ENCODE measurements at places on chromosomes 3 and 15. TPM values are rescaled to one million over a fixed set of nuclear protein-coding genes. Genes with fewer than 3 reads are reported as not detected.

Gene GPR149
- not detected for total RNA-seq

Gene MYL3
- not detected for total RNA-seq

DNA sequence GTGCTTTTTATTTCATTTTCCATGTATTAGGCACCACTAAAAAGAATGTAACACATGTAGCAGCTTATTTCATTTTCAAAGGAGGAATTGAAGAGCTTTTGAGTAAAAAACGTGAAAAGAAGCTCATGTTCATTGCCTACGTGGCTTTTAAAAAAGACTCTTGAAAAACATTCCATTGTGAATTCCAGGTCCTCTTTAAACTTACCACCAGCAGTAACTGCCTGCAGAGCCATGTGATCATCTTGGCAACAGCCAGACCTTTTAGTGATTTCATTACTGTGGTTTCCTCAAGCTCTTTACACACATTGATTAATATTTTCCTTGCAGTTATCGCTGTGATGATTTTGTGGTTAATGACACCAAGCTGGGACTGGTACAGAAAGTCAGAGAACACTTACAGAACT lies 43.8 kb upstream of the FBXL22 start:
- no peaks in the 10 kb centered on the region for H3K4me1 ChIP-seq
- DNase-seq: no peak
- H3K27me3 ChIP-seq: no peaks in the 10 kb centered on the region
- H3K27ac ChIP-seq: no peak overlapping the region
- H3K36me3 ChIP-seq: peaks cover 47% of the 10 kb centered on the region

GRCh38 chr3:106004137-106004681 lies 135.4 kb upstream of the CBLB start:
- no peaks in the 10 kb centered on the region for H3K4me1 ChIP-seq
- DNase-seq: no peak
- no peaks in the 10 kb centered on the region for H3K27me3 ChIP-seq
- peak overlapping the region; percentile 37 for H3K4me3 ChIP-seq

DNA sequence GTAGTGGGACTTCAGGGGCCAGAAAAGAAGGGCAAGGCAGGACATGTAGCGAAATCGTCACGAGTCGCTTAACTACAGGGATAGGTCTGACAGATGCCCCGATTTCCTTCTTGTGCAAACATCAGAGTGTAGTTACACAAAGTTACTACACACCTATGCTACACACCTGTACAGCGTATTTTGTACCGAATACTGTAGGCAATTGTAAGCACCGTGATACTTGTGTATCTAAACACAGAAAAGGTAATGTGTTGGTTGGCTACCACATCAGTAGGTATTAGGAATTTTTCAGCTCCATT lies 515 bp upstream of the MTHFS start:
- H3K36me3 ChIP-seq: no peaks in the 10 kb centered on the region
- H3K27ac ChIP-seq: peak overlapping the region; percentile 86
- DNase-seq: no peak
- peak overlapping the region; percentile 80 for H3K4me3 ChIP-seq

DNA sequence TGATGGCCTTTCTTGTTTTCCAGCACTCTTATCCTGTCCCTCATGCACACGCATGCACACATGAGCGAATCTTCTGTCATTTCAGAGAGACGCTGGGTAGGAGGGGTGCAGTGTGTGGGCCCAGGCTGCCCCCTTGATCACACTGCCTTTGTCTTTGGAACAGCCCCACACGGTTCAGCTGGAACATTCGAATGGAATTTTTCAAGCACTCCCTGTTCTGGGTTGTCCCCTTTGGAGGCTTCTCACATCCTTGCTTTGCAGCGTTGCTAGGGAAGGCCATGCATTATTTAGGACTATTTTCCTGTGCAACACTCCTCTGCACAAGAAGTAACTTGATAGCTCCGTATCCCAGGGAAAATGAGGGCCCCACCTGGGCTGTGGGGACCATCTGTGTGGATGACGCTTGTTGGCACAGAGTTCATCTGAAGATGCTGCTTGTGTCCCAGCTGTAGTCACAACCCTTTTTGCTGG lies 78.4 kb downstream of the SPSB4 start:
- H3K27ac ChIP-seq: no peak overlapping the region
- H3K4me3 ChIP-seq: no peak overlapping the region
- no peaks in the 10 kb centered on the region for H3K4me1 ChIP-seq
- H3K27me3 ChIP-seq: no peaks in the 10 kb centered on the region
- H3K36me3 ChIP-seq: no peaks in the 10 kb centered on the region
- DNase-seq: no peak

Measured in CD4-positive, alpha-beta T cell (primary cell).